Lower lobe of right lung (tissue), 2 donors: ENCODE measurements at places on chromosomes 3 and 15.

DNA sequence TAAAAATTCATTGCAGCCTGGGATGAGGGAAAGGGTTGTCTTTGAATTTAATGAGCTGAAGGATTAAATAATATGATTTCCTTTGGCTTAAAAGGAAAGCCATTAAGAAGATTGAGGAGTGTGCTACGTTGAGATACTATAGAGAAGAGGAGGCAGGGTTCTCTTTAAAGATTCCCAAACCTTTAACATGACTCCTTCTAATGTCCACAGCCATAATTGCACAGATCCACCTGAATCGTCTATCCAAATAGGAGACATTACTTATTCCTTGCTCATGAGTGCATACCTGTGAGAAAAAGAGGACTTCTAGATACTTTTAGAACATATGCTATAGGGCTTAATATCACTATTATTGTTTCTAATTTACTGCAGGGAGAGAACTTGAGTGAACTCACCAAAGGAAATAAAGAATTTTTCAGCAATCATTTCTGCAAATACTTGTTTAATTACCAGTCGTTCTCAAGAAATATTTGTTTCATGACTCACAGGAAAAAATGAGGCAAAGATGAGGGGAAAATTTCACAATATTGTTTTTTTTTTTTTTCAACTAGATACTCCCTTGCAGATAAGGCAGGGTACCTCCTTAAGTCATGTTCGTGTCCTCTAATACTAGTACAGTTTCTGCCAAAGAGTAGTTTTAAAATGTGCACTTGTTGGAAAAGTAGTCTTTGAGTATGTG is 8.9 kb upstream of the SUCNR1 start:
- no peak for DNase-seq
- H3K4me1 ChIP-seq: no peaks in the 10 kb centered on the region
- H3K36me3 ChIP-seq: no peaks in the 10 kb centered on the region
- no peaks in the 10 kb centered on the region for H3K27me3 ChIP-seq
- no peak overlapping the region for H3K27ac ChIP-seq
- no peak overlapping the region for H3K4me3 ChIP-seq

DNA sequence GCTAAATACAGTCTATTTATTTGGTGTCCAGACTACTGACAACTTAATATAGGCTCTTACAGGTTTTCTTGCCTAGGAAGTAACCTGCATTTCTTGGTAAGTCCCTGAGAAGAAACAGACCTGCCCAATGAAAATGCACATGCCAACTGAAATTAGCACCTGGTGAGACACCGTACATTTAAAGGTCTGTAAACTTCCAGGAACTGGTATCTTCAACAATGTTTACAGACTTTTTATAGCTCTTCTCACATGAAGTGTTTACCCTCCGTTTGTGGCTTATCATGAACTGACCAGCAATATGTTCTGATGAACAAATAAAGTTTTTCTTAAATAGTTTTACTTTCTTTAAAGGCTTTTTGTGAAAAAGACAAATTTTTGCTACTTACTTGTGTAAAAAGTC is 93.3 kb downstream of the PCCB start:
- H3K27me3 ChIP-seq: no peaks in the 10 kb centered on the region
- peaks cover 36% of the 10 kb centered on the region for H3K36me3 ChIP-seq
- H3K4me1 ChIP-seq: peaks cover 12% of the 10 kb centered on the region
- H3K27ac ChIP-seq: no peak overlapping the region
- no peak for DNase-seq
- no peak overlapping the region for H3K4me3 ChIP-seq

DNA sequence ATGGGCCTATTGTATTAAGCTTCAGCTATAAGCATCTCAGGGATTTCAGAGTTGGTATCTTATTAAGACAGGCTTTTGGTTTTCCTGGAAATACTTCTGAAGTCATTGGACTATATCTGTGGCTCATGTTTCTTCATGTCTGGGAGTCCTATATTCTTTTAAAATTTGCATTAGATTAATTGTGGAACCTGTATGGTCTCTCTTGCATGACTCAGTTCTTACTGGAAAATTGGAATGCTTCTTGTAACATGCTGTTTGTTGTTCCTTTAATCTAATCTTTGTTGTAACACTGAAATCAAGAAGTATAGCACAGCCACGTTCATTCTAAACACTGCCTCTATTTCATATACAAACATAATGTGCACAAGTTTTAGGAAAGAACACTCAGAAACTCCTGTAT is 208.1 kb downstream of the RBMS3 start:
- H3K27ac ChIP-seq: no peak overlapping the region
- no peaks in the 10 kb centered on the region for H3K36me3 ChIP-seq
- no peaks in the 10 kb centered on the region for H3K4me1 ChIP-seq
- no peak for DNase-seq

DNA sequence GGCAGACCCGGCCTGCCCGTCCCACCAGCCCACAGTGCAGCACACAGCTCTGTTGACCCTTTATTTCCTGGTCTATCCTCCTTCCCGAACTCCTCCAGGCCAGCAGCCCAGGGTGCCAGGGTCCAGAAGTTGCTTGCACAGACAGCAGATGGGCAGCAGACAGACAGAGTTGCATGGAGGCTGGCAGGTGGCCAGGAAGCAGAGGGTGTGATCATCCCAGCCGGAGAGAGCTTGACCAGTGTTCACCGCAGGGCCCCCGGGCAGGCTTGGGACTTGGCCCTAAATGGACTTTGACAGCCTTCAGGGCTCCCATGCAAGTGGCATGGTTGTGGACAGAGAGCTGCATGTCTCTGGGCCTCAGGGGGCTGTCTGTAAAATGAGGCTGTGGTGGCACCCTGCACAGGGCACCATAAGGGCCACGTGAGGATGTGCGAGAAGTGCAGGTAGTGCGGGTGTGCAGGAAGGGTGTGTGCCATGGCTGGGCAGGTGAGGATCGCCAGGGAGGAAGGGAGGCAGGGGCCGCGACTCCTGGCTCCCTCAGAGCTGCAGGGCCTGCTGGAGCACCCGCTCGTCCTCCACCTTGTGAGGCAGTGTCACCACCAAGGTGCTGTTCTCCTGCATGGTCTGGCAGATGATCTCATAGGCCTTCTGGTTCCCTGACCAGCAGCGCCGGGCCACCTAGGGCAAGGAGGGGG is 6.3 kb upstream of the ZXDC start:
- H3K4me3 ChIP-seq: no peak overlapping the region
- H3K27me3 ChIP-seq: no peaks in the 10 kb centered on the region
- peak; percentile 43 for DNase-seq
- no peaks in the 10 kb centered on the region for H3K36me3 ChIP-seq
- H3K27ac ChIP-seq: no peak overlapping the region

DNA sequence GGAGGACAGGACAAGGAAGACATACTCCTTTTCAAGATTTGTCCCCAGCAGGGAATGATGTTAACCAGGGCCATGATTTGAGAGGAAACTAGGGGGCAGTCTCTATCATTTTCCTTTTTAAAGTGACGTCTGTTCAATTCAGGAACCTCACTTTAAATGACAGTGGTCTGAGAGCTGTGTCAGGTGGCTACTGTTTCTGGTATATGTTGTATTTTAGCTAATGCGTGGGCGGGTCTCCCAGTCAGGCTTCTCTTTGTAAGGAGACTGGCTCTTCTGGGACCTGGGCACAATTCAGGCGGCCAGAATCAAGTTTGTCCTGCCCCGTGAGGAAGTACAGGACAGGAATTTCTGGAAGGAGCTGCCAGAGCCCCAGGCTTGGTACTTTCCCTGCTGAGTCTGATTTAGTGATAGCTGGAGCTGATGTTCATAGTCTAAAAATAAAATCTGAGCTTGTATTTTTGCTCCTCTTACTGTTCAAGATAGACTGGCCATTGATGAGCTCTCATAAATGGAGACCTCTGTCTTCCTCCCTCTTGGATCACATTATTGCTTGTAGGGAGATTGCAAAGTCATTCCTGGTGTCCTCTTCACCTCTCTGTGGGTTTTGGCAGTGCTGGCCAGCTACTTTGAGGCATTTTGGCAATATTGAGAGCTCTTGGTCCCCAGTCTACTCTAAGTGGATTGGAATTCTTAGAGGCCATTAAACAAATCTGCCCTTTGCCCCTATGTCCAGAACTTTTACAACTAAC is 25.6 kb downstream of the SQOR start:
- no peak for DNase-seq
- peak overlapping the region; percentile 36 for H3K27ac ChIP-seq
- peaks cover 31% of the 10 kb centered on the region for H3K4me1 ChIP-seq
- no peaks in the 10 kb centered on the region for H3K27me3 ChIP-seq

DNA sequence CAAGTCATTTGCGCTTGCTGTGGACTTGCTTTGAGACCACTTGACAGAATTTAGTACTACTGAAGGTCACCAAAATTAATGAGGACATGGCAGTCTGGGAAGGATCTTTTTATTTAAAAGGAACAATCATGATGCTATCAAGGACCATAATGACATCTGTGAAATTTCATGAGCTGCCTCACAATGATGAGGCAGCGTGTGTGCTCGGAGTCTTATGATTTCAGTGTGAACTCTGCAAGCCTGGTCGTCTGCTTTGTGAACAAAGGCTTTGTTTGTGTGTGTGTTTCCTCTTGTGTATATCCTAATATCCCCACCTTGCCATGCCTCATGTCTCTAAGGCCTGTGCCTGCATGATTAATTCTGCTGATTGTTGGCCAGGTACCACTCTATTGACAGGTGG is 46.7 kb downstream of the RAD54L2 start:
- DNase-seq: no peak
- no peak overlapping the region for H3K4me3 ChIP-seq
- H3K27ac ChIP-seq: no peak overlapping the region
- no peaks in the 10 kb centered on the region for H3K4me1 ChIP-seq
- no peaks in the 10 kb centered on the region for H3K27me3 ChIP-seq
- H3K36me3 ChIP-seq: peaks cover 12% of the 10 kb centered on the region

- H3K36me3 ChIP-seq: peaks cover 4% of the 10 kb centered on the region
- H3K4me1 ChIP-seq: peaks cover 11% of the 10 kb centered on the region
- no peak for DNase-seq
- no peak overlapping the region for H3K27ac ChIP-seq
- no peak overlapping the region for H3K4me3 ChIP-seq
Measured at GRCh38 chr3:133386876-133387275, 13.0 kb upstream of the BFSP2 start.

DNA sequence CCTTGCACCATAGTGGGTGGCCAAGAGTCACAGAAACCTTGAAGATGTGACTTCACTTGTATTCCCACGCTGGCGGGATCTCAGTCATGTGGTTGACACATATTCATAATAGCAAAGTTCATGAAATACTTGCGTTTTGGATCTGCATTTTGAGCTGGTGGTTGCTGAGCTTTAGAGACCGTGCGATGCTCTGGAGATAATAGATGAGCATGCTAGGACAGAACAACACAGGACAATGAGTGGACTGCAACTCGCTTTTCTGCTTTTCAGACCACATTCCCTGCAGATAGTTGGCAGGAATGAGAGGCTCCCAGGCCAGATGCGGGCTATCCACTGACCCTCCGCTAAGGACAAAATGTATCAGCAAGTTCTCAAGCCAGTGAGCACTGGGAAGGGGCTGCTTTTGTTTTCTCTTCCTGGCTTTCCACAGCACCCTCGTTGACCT is 13.8 kb upstream of the STARD5 start:
- H3K27ac ChIP-seq: no peak overlapping the region
- no peak for DNase-seq

- H3K27ac ChIP-seq: no peak overlapping the region
- no peaks in the 10 kb centered on the region for H3K36me3 ChIP-seq
- DNase-seq: no peak
- H3K4me1 ChIP-seq: peaks cover 12% of the 10 kb centered on the region
- H3K27me3 ChIP-seq: no peaks in the 10 kb centered on the region
- no peak overlapping the region for H3K4me3 ChIP-seq
Measured at GRCh38 chr15:101618851-101619614, 33.1 kb downstream of the TM2D3 start.

DNA sequence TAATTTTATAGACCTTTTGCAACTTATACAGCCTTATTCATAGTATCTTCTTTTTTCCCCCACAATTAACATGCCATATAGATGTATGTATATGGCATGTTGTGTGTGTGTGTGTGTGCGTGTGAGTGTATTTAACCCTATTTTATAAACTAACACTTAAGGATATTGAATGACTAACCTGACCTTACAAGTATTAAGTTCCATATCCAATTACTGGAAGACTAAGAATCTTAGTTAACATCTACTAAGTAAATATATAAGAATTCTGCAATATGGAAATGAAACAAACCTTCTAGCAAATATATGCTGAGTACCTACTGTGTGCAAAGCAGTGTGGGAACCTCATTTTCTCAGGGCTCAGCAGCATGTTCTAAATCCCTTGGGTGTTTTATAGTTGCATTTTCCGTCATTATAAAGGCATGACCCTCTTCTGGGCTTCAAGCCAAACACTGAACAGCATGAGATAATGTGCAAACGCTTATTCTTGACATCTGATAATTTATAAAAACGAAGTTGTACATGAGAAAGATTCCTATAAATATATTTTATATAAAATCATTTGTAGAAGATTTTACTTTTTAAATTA is 105.5 kb downstream of the NLGN1 start:
- H3K36me3 ChIP-seq: no peaks in the 10 kb centered on the region
- no peak overlapping the region for H3K27ac ChIP-seq
- no peaks in the 10 kb centered on the region for H3K4me1 ChIP-seq
- H3K27me3 ChIP-seq: no peaks in the 10 kb centered on the region
- H3K4me3 ChIP-seq: no peak overlapping the region

GRCh38 chr3:25727316-25727715 is 55.9 kb downstream of the NGLY1 start:
- peaks cover 49% of the 10 kb centered on the region for H3K36me3 ChIP-seq
- no peaks in the 10 kb centered on the region for H3K27me3 ChIP-seq
- H3K4me1 ChIP-seq: no peaks in the 10 kb centered on the region
- no peak for DNase-seq

DNA sequence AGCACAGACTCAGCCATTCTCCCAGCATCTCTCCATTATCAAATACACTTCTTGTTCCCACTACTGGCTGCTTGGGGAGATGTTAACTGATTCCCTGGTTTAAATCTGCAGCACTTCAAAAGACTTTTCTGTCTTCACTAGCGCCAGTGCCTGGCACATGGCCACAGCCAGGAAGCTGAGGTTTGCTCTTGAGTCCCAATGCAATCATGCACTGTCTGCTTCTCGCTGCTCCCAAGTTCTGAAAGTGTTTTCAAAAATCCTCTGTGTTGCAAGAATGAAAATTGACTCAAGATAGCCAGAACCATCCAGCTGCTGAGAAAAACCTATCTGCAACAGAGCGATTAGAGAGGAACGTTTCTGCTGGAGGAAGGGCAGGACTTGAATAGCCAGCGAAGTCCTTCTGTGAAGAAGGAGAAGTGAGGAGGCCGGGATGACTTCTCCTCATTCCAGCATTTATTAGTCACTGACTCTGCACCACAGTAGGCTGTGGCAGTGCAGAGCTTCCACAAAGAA is 358.4 kb upstream of the NR2F2 start:
- H3K36me3 ChIP-seq: no peaks in the 10 kb centered on the region
- no peaks in the 10 kb centered on the region for H3K27me3 ChIP-seq
- no peak for DNase-seq
- H3K27ac ChIP-seq: no peak overlapping the region

- H3K36me3 ChIP-seq: no peaks in the 10 kb centered on the region
- H3K4me1 ChIP-seq: peaks cover 74% of the 10 kb centered on the region
- H3K4me3 ChIP-seq: no peak overlapping the region
- no peaks in the 10 kb centered on the region for H3K27me3 ChIP-seq
- no peak for DNase-seq
Measured at GRCh38 chr15:67117370-67117769, 52.0 kb downstream of the SMAD3 start.
